LoVo (cell line): ENCODE measurements at places on chromosomes 2 and 18.
A peak's percentile ranks its signal among the peaks of the same experiment; 100 is the strongest.

DNA sequence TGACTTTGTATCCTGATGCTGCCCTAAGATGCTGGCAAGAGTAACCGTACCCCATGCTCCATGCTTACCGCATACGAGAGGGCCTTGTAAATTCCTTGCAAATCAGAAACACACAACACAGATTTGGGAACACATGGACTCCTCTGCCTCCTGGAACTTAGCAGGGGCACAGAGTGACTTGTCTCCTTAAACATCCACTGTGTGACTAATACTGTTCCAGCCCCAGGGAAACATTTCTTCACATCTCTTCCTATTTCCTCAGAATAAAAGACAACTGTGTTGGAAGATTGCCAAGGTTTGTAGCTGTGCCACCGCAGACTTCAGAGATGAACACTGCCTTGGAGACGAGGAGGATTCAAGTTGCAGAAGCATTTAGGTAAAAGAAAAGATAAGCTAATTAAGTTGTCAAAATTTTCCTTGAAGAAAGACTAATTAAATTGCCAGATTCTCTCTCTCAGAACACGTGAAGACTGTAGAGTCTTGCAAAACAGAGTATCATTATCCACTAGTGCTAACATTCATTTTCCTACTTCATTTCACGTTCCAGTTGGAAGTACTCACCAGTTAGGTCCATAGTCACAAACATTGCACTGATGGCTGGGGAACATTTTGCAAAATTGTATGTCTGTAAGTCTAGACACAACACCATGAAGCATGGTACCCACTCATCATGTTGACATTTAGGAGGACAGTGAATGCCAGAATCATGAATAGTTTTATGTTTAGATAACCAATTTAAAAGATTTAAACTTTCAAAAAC lies 188.8 kb downstream of the TSN start:
- DNase-seq: peak; percentile 18

GRCh38 chr2:208437755-208438154 lies 31.2 kb downstream of the PTH2R start:
- no peak for DNase-seq

DNA sequence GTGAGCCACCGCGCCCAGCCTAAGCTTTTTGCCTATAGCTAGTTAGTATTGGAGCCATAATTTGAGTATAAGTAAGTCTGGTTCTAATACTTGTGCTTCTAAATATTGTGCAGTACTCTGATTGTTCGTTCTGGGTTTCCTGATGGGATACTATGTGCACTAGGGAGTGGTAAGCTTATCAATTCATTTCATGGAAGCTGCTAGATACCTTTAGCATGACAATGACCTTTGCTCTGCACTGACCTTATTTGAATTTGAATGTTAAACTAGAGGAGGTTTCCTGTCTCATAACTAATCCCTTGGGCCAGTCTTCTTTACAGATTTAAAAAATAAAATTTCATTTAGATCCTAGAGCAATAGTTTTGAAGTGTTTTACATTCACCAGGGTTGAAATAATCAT lies 125.1 kb downstream of the GPD2 start:
- DNase-seq: no peak

- no peak for DNase-seq
Measured at GRCh38 chr2:27381577-27382181, 1.1 kb upstream of the ZNF513 start.

DNA sequence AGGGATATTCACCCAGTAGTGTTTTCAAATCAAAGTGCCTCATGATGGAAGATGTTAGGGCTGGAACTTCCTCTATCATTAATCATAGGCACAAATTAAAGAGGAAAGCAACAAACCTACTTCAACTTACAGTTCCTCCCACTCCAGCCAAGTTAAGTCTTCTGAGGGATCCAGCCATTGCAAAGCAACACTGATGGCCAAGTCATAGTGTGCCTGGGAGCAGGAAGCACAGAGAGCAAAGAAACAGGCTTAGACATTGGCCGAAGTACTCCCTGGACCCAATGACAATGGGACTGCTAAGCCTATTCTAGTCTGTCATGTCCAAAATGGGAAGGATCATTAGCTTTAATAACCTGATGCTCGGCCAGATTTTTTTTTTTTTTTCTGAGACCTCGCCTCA lies 7.0 kb downstream of the C2orf80 start:
- DNase-seq: no peak

DNA sequence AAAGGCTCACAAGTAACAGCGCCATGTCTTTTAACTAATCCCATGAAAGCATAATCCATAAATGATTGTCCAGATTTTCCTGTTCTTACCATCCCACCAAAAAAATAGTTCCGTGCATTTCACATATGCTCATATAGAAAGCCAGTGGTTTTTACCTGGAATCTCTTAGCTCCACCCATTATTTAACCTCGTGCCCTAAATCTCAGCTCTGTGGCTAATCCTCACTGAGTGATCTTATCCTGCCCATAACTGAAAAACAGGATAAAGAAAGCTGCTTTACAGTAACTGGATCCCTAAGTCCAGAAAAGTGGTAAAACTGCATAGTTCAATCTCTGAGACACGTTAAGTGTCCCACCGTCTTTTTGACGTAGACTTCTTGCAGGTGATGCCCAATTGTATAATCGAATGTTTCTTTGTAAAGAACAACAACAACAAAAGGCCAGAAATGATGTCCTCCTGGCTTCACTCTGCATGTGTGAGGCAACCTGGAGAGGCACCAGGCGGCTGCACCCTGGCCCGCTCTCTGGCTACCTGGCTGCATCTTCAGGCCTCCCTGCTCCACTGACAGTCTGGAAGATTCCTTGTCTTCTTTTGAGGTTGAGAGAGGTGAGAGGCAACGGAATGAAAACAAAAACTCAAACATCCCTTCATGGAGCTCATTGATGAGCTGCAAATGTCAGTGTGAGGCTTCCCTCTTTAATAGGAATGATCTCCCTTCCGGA lies 38.6 kb downstream of the FEZ2 start:
- no peak for DNase-seq

GRCh38 chr2:17911491-17912260 lies 33.2 kb downstream of the KCNS3 start:
- DNase-seq: no peak

- DNase-seq: no peak
Measured at GRCh38 chr2:145626301-145626700, 1106.4 kb upstream of the ZEB2 start.

GRCh38 chr2:221423210-221423804 lies 148.8 kb downstream of the EPHA4 start:
- DNase-seq: no peak

GRCh38 chr18:10300739-10301138 lies 153.7 kb upstream of the APCDD1 start:
- no peak for DNase-seq

GRCh38 chr2:172461591-172462372 lies 34.4 kb downstream of the ITGA6 start:
- no peak for DNase-seq

DNA sequence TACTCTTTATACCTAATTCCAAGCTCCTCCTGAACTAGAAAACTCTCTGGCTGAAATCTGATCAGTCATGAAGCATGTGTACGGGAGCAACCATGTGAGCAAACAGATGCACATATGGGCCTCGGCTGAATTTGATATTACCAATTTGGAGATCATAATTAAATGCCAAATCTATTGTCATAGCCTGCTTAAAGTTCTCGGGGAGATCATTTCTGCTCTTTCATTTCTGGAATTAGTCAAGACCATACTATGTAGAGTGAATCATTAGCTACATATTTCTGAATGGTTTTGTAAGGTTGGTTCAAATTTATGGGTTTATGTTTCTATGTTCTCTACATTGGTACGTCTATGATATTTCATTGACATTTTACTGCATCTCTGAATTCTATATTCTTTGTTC lies 205.5 kb downstream of the UBE2E3 start:
- DNase-seq: no peak

DNA sequence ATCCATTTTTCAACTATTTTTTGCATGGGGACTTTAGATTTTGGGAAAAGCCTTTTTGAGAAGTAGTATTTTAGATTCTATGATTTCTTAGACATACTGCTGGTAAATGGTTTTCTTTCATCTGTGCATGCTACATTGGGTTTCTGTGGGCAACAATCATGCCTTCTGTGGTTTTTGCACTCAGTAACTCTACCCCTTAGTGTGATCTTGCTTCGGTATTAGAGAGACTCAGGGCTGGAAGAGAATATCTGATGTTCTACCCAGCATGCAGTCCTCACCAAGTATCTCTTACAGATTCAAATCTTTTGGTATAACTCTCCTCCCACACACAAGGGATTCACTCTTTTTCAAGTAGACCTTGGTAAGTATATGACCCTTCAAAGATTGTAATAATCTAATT lies 183.0 kb downstream of the PMAIP1 start:
- no peak for DNase-seq

DNA sequence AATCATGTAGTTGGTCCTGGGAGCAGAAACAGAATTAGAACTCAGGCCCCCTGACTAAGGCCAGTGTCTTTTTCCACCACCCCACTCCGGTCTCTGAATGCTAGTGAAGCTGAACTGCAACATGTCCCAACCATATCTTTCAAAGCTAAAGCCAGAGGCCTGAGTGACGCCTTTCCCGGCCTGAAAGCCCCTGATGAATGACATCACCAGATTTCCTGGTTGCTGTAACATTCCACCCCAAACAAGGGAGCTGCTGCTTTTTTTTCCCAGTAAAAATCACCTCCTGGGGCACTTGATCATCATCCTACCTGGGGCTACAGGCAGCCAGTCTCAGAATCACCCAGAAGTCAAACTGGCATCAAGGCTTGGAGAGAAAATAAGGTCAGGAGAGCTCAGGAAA lies 162.7 kb downstream of the ARL4C start:
- peak; percentile 14 for DNase-seq

GRCh38 chr2:191049728-191050639 lies 36.0 kb upstream of the STAT1 start:
- DNase-seq: no peak

GRCh38 chr2:199527071-199527470 lies 69.3 kb upstream of the SATB2 start:
- no peak for DNase-seq

DNA sequence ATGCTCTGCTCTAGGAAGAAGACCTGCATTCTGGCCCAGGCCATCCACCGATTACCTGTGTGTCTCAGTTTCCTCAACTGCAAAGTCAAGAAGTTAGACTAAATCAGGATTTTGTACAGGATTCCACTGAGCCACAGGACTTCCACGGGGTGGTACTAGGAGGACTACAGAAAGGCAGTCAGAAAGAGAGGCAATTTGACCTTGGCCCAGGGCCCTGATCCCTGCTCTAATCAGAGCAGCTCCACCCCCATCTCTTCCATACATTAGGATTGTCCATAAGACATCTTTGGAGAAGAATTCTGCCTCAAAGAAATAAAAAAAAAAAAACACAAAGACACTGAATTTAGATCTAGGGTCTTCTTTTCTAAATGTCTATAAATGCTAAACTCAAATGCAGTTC lies 52.8 kb upstream of the TSPYL6 start:
- DNase-seq: no peak

GRCh38 chr2:26529406-26530239 lies 51.7 kb upstream of the OTOF start:
- DNase-seq: no peak

GRCh38 chr2:99382143-99382542 lies 45.0 kb downstream of the EIF5B start:
- no peak for DNase-seq

GRCh38 chr18:41532344-41533086 lies 422.5 kb upstream of the PIK3C3 start:
- no peak for DNase-seq

DNA sequence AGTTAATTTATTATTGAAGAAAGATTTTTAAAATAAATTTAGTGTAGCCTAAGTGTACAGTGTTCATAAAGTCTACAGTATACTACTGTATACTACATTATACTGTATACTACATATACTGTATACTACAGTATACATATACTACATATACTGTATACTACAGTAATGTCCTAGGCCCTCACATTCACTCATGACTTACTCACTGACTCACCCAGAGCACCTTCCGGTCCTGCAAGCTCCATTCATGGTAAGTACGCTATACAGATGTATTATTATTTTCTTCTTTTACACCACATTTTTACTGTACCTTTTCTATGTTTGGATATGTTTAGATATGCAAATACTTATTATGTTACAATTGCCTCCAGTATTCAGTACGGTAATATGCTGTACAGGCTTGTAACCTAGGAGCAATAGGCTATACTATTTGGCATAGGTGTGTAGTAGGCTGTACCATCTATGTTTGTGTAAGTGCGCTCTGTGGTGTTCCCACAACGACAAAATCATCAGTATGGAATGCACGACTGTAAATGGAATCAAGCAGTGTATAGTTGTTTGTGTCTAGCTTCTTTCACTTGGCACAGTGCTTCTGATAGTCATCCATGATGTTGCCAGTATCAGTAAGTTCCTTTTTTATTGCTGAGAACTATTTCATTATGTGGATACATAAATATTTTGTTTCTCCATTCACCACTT lies 245.7 kb downstream of the MTX2 start:
- no peak for DNase-seq

GRCh38 chr2:236965021-236965840 lies 120.5 kb upstream of the COPS8 start:
- no peak for DNase-seq

DNA sequence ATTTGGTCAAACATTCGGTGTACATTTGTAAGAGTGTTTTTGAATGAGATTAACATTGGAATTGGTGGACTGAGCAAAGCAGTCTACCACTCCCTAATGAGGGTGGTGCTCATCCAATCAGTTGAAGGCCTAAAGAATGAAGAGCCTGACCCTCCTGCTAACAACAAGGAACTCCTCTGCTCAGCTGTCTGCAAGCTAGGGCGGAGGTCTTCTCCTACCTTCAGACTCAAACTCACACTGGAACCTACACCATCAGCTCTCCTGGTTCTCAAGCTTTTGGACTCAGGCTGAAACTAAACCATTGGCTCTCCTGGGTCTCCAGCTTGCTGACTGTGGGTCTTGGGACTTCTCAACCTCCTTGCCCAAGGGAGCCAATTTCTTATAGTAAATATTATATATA lies 55.5 kb upstream of the NPAS2 start:
- no peak for DNase-seq

DNA sequence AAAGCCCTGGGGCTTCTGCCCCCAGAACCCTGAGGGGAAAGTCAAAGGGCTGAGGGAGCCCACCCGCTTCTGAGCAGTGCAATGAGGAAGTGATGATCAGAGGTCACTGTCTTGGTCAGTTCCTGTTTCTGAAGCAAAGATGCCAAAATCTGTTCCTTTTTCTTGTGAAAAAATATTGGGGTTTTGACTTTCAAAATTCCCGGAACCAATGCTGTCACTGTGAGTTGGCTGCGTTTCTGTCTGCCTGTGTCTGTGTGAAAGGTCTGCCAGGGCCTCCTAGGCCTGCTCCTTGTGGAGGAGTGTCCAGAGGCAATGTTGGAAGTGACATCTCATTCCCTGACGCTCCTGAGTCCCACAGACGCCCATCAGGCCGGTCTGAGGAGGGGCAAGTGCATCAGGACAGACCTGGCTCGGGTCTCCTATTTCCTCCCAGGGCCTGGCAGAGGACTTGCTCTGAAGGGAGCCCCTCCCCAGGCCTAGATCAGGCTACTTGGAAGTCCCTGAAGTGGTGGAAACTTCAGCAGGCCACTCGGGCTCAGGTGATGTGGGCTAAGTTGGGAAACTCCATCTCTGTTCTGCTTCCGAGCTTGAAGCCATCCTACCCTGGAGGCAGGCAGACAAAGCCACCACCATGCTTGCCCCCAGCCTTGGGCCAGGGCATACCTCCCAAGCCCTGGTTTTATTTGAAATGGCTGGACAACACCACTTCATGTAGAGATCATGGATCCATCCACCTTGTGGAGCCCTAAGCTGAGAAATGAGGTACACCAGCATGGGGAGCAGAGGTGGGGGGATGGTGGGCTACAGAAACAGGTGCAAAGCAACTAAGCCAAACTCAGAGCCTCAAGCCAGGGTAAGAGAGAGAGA lies 51.0 kb downstream of the PKDCC start:
- DNase-seq: no peak
